ENCODE measurements at places on chromosomes 6 and 20. TPM values are rescaled to one million over a fixed set of nuclear protein-coding genes. Genes with fewer than 3 reads are reported as not detected.

GRCh38 chr20:51639206-51639832 is 96.8 kb upstream of the NFATC2 start:
- peak; percentile 82 for DNase-seq

The POPDC3 gene
- not detected for total RNA-seq

GRCh38 chr6:159676890-159677505 is 16.0 kb downstream of the SOD2 start:
- DNase-seq = no peak

- no peak for DNase-seq
Measured at GRCh38 chr20:46356195-46357029, 48.1 kb upstream of the CDH22 start.

GRCh38 chr6:79077715-79078074 is 359 bp downstream of the PHIP start:
- peak; percentile 88 for DNase-seq

The DDAH2 gene
- total RNA-seq = 24.0 TPM
